ENCODE measurements at places on chromosomes 13 and 19.

GRCh38 chr13:44299152-44299943 is 74.3 kb upstream of the SERP2 start:
- no peak for DNase-seq

GRCh38 chr19:4534836-4535658 is at the start of gene PLIN5:
Gene PLIN5 (minus strand): TSS chr19:4535224. CDS start chr19:4534074, 1,150 bp downstream.
- peak; percentile 49 for DNase-seq

GRCh38 chr19:3672993-3673392 is 27.3 kb downstream of the PIP5K1C start:
- DNase-seq: no peak

GRCh38 chr19:7844951-7845350 is 14.9 kb downstream of the EVI5L start:
- no peak for DNase-seq

GRCh38 chr13:48993150-48993549 is 17.4 kb downstream of the FNDC3A start:
- DNase-seq: no peak

- no peak for DNase-seq
Measured at GRCh38 chr13:50948601-50949000, 39.0 kb downstream of the RNASEH2B start.

- DNase-seq: peak; percentile 36
Measured at GRCh38 chr19:46478356-46478986, 7.1 kb upstream of the PNMA8A start.

DNA sequence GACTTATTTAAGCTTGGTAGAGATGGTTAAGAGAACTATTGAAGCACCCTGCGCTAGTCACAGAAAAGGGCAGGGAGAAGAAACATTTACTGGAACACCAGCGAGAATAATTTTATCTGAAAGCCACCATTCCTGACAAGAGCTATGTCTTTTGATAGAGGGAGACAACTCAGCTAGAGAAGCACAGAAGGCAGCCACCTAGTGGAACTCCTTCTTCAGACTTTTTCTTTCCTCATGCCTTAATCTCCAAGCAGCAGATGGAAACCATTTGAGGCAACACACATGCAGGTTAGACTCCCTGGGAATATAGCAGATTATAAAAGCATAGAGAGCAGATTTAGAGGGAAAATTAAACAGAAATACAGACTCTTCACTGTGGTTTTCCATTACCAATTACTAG is 813.4 kb downstream of the SLITRK6 start:
- DNase-seq: no peak

DNA sequence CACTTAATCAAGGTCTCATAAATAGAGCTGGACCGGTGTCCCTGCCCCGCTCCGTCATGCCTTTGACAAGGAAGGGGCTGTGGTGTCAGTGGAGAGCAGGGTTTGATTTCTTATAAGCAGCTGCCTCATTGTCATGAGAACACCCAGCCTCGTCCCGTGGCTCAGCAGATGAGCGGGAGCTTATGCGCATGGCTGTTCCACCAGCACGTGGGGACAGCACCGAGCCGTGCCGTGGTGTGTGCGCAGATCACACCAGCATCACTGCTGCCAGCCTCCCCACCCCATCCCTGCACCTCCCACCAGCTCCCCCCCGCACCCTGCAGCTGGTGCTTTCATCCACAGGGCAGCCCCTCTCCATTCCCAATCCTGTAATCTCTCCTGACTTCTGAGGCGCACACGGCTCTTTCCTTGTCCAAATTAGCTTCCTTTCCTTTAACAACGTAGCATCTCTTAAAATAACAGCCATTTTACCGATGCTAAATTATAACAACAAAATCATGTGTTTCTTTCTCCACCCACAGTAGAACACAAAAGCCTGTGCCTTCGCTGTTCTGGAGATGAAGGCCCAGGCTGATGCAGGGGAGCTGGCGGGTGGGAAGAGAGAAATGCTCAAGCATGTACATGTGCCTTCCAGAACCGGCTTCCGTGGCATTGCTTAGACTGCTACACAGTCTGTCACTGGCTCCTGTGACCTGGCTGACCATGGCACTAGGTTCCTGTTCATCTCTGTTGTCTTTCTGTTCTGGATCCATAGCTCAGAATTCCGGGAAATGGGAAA is 96.8 kb downstream of the RAB20 start:
- DNase-seq: no peak

DNA sequence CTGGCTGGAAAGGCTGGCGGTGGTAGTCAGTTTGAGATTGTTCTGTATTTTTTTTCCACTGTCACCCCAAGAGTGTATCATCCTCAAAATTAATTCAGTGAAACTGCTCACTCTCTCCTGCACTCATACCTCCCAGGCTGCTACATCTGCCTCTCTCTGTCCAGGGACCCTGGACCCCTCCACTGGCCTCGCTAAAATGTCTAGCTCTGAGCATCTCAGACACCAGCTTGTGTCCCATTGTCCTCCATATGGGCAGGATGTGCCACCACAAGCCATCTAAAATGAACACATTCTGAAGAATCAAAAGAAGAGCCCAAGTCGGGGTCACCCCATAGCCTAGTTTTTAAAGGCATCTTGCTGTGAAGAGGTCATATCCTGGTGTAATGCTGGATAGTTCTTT is 345.5 kb upstream of the TSHZ3 start:
- DNase-seq: no peak
